ENCODE measurements at places on chromosomes 3 and 15. TPM values are rescaled to one million over a fixed set of nuclear protein-coding genes. Genes with fewer than 3 reads are reported as not detected.

RPP14 gene
- total RNA-seq: 12.6 TPM

SLC9C1 gene
- 0.43 TPM for total RNA-seq

RAB43 gene
- 23.6 TPM for total RNA-seq

C2CD4B gene
- 0.89 TPM for total RNA-seq

RAP2B gene
- total RNA-seq: 14.7 TPM

ARHGEF26 gene
- total RNA-seq: 1.4 TPM

BLOC1S6 gene
- 98.5 TPM for total RNA-seq

RAB6B gene
- total RNA-seq: 4.2 TPM

FBXW12 gene
- not detected for total RNA-seq

ZIC1 gene
- 0.03 TPM for total RNA-seq

Data from smooth muscle cell of the pulmonary artery (primary cell).